ENCODE measurements at places on chromosomes 3 and 15.

- no peak for DNase-seq
These were observed 2.7 kb downstream of the TEX55 start for GRCh38 chr3:119148493-119149180.

DNA sequence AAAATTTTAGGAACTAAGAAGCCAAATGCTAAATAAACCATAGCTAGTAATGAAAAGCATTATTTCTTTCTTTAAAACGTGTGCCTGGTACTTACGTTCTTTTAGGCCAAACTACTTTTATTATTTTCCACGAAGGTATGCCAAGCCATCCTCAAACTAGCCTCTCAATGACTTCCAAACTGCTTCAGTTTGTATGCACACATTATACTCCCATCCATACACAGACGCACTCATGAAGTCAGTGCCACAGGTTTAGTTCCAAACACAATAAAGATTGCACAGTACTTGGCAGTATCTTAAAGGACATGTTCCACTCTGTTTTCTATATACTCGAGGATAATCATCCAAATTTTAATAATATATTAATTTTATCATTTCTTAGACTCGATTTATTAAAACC lies 609.2 kb upstream of the ZNF385D start:
- DNase-seq = no peak

- no peak for DNase-seq
These were observed 83.6 kb downstream of the THSD4 start for GRCh38 chr15:71198846-71199245.

DNA sequence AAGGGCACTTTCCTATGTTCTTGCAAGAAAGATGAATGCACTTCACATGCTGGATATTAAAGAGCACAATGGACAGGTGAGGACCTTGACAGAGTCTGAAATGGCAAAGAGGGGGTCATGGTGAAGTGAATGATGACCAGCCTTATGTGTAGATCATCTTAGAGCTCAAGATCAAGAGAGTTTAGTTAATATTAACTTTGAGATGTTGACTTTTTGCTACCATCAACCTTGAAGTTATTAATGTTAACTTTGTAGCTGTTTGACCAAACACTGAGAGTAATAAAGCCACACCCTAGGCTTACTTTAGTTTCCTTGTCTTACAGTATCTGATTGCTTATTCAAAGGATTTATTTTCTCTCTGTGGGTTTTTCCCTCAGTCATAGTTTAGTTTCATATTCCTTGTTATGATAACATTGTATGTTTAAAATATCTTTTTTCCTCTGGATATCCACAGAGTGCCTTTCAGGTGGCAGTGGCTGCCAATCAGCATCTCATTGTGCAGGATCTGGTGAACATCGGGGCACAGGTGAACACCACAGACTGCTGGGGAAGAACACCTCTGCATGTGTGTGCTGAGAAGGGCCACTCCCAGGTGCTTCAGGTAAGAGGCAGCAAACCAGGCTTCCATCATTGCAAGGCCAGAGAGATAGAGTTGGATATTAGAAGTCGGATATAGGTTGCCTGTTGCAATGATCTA lies 5.4 kb downstream of the NFKBIZ start:
- DNase-seq = no peak

DNA sequence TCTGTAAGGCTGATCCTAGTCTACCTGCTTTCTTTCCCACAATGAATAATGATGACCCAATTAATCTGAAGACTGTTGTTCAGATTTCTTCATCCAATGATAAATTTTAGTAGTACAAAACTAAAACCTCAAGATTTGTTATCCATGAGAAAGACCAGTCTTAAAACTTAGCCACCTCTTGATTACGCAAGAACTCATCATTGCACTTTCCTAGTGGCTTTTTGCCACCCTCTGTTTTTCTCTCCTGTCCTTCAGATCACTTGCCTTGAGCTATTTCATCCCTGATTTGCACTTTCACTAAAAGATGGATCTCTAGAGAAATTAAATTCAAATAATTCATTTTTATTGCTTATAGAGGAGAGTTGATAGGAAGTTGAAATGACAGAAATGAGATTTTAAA lies 142.7 kb upstream of the RBMS3 start:
- no peak for DNase-seq

- no peak for DNase-seq
These were observed 362.4 kb upstream of the LRRC3B start for GRCh38 chr3:26260139-26260538.

DNA sequence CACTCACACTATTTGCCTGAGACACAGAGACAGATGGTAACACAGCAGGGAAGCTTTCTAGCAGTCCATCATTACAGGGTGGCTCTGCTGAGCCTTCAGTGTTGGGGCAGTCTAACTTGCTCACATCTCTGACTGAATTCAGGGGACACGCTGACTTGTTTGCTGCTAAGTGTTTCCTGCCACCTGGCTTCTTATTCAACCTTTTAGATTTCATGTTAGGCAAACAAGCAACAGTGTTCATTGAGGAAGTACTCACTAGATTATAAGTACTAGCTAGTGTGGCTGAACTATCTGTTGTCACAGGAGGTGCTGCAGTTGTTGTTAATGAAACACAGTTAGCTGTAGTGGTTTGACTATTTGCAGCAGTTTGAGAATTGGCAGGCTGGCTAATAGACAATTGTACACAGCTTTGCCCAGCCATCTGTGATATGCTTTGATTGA lies 37.3 kb downstream of the USF3 start:
- DNase-seq = no peak

- DNase-seq = no peak
These were observed 71.7 kb upstream of the VGLL3 start for GRCh38 chr3:87062685-87063084.

- DNase-seq = no peak
These were observed 140.7 kb upstream of the PLXND1 start for GRCh38 chr3:129747136-129747535.

DNA sequence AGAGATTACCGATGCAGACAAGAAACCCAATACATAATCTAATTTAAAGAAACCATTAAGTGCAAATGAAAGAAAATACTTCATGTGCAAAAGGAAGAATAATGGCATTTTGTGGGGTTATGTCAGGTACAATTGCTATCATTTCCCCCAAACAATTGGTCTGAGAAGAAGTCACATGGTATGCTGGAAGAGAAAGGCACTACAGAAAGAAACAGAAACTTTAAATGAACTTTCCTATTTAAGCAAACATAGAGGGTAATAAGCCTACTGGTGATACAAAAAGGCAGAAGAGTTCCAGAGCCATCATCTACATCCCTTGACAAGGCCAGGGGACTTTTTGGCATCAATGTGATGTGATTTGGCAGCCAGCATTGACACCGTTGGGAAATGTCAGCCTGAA lies 302.4 kb upstream of the WNT5A start:
- DNase-seq = no peak

- DNase-seq = no peak
These were observed 8.9 kb upstream of the CCDC50 start for GRCh38 chr3:191320316-191320715.

- DNase-seq = no peak
These were observed 8.3 kb downstream of the CD200R1 start for GRCh38 chr3:112966633-112967032.

GRCh38 chr3:62665627-62666437 lies 209.4 kb downstream of the CADPS start:
- DNase-seq = peak; percentile 9

DNA sequence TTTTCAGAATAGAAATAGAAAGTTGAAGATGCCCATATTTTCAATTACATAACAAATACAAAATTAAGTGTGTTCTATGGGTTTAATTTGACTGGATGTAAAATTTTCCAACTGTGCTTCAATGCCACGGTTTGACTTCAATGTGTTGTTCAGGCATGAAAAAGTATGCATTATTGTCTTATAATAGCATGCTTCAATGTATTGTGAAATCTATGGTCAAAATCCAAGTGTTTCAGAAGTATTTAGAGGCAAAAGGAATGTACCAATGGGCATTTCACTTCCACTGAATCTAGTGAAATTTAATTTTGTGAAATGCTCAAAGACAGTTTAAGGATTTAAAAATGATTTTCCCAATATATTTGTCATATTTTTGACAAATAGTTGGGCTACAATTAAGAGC lies 16.0 kb downstream of the NEK10 start:
- no peak for DNase-seq

DNA sequence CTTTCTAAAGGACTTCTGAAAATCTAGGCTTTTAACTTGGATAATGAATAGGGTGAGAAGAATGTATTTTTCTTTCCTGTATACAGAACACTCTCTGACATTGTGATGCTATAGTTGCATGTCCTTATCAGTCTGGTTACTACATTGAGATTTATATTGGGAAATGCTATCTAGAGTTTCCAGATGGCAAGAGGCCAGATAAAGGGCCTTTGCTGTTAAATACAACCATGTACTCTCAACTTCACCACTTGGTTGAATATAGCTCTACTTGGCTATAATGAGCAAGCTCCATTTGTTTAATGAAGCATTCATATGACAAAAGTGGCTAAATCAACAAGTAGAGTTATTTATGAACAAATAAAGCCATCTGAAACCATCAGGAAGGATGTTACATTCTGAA lies 91.0 kb downstream of the IGSF11 start:
- no peak for DNase-seq

DNA sequence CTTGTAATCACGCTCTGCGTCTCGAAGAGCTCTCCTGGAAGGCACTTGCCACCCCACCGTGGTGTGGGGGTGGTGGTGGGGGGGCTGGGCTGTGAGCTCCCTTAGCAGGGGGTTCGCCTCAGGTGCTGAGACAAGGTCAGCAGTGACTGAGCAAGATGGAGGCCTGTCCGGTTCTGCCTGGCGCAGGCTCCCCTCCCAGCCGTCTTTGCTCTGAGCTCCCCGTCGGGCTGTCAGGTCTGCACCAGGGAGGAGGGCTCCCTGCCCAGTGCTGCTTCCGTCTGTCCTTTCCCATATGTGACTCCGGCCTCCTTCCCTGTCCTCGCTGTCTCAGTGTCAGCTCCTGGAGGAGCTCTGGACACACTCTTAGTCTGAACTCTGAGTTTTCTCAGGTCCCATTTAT lies 80.0 kb downstream of the PLXNA1 start:
- DNase-seq = no peak

DNA sequence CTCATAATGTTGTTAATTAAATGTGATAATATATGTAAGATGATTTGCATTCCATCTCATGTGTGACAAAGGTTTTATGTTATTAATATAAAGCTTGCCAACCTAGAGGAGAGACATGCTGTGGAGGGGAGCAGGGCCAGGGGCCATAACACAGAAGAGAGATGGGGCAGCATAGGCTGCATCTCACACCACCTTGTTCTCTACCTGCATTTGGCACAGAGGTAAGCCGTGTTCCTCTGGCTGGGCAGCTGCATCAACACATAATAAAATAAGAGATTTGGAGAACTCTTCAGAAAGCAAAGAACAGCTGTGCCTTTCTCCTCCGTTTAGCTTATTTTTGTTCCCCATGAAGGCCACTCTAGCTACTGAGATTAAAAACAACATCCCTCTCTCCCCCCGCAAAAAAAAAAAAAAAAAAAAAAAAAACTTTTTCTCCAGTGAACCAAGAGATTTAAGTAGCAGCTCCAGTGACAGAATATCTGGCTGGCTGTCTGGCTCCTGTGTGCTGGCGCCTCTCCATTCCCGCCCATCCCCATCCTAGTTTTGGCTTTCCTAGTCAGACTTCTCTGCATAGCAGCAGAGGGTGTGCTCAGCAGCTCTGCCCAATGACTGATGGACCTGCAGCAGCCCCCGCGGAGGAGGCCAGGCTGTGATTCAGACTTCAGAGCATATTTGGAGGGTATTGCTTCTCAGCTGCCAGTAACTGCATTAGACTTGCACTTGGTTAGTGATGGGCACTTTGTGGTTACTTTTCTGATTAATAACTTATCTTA lies 52.2 kb upstream of the STXBP5L start:
- no peak for DNase-seq

- DNase-seq = no peak
These were observed 8.7 kb upstream of the NIT2 start for GRCh38 chr3:100325827-100326226.

GRCh38 chr15:51917493-51917892 lies 54.1 kb downstream of the LEO1 start:
- no peak for DNase-seq

DNA sequence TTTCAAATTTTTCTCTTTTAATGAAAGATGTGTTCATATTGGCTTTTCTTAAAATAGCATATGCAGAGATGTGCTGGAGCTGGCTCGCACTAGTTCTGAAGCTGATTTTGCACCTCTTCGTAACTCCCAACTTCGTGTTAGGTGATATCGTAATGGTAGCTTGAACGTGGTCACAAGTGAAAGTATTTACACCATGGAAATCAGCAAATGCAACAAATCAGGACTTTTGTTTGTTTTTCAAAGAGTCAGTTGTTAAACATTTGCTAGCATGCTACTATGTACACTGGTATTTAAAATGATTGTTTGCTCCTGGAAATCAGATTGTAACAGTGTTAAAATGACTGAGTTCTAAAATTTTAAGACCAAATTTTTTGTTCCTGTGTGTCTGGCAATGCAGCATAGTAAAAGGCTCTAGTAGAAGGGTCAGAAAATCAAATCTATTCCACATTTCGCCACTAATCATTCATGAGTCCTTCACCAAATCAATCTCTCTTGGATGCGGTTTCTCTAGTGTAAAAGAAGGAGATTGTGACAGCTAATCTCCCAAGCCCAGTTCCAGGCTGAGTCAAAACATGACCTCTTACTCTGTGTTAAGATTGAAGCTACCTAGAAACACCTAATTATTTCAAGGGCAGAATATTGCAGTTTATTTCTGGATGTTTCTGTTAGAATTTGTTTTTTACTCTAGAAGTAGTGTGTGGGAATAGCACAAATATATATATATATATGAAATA lies 34.3 kb upstream of the CMC1 start:
- no peak for DNase-seq

DNA sequence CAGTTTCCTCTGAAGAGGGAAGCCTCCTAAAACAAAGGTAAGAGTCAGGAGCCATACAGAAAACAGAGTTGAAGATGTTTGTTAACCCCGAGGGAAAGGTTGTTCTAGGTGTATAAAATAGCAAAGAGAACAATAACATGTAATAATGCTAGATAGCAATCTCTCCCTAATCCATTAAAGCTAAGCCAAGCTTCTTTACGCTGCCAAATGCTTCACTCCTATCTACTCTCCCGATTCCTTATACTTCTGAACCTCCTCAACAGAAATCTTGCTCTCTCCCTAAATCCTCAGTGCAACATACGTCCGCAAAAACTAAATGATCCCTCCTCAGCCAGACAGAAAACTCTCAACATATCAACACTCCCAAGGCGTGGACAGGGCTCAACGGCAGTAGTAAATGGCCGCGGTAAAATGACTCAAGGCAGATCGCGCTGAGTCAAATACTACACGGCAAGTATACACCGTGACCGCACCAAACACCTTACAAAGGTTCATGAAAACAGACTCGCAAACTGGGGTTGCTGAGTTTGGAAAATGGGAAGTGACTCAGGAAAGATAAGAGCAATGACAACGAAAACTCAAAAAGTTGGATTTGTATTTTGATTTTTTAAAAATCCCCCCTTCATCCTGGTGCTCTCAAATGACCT lies 682 bp downstream of the CLDND1 start:
- peak; percentile 69 for DNase-seq

DNA sequence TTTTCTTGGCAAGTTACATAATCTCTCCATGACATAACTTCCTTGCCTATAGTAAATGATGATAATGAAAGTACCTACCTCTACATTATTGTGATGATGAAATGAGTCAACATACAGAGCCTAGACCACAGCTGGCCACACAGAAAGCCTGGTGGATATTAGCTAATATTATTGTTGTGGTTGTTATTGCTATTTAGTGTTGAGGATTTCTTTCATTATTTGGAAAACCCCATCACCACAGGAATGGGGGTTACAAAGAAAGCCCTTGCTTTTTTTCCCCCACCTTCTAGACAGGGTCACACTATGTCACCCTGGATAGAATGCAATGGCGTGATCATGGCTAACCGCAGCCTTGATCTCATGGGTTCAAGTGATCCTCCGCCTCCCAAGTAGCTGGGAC lies 125.0 kb downstream of the PDZRN3 start:
- DNase-seq = no peak

- DNase-seq = no peak
These were observed 7.4 kb downstream of the GOLM2 start for GRCh38 chr15:44295750-44296431.
